ENCODE measurements at places on chromosomes 4 and X.

GRCh38 chrX:118594697-118595420, 99.2 kb downstream of the DOCK11 start:
- peak; percentile 31 for DNase-seq

DNA sequence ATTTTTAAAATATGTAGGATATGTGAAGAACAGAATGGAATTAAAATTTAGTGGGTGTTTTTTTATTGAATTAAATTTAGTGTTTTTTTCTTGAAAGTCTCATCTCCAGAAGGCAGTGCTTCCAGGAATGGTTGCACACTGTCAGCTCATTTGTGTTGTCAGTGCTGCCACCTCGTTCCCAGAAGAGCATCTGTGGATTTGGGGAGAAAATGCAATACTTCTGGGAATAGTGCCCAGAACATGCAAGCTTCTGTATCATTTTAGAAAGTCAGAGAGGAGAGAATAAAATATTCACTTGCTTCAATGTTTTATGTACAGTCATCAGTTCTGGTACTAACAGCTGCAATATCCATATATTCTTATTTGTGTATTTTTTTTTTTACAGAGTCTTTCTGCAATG, 608.8 kb downstream of the PCDH7 start:
- DNase-seq: no peak

DNA sequence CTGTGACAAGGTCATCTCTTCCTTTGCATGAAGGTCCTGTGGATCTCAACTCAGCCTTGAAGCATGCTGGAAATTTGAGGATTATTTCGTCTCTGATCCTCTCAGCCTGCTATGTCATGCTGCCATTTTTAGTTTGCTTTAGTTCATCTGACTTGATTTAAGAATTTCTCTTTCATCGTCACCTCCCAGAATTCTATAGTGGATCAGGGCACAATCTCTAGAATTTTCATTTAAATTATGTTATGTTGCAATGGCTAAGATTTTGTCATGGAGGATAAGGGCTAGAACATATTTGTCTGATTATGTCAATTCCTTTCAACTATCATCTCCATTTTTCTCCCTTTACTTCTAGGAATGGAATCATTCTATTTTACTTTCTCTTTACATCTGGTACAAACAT, 98.8 kb downstream of the PCDH10 start:
- no peak for DNase-seq

GRCh38 chrX:37677765-37678164, 7.8 kb upstream of the XK start:
- no peak for DNase-seq

GRCh38 chr4:82900066-82900410, 497 bp upstream of the THAP9 start:
- no peak for DNase-seq

- no peak for DNase-seq
Observed at GRCh38 chr4:72374159-72374558, 194.9 kb downstream of the ADAMTS3 start.

- peak; percentile 1 for DNase-seq
Observed at GRCh38 chr4:19729886-19730651, 521.6 kb upstream of the SLIT2 start.

- peak; percentile 95 for DNase-seq
Observed at GRCh38 chr4:139176302-139177048, 543 bp downstream of the ELF2 start.

- no peak for DNase-seq
Observed at GRCh38 chr4:145887241-145887991, 51.2 kb downstream of the ZNF827 start.

- DNase-seq: no peak
Observed at GRCh38 chrX:153800746-153801145, 6.3 kb downstream of the SSR4 start.

GRCh38 chr4:7450775-7451433, 16.2 kb upstream of the PSAPL1 start:
- DNase-seq: no peak

DNA sequence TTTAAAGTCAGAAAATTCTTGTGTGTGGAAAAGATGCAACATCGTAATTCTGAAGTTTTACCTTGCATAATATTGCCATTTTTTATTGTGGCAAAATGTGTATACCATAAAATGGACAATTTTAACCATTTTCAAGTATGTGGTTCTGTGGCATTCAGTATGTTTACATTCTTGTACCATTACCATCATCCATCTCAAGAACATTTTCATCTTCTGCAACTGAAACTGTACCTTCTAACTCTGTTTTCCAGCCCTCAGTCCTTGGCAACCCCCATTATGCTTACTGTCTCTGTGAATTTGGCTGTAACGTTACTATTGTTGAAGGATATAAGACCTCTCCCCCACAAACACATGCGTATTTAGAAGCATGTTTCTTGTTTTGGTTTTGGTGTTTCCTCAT, 123.2 kb downstream of the BMPR1B start:
- no peak for DNase-seq

DNA sequence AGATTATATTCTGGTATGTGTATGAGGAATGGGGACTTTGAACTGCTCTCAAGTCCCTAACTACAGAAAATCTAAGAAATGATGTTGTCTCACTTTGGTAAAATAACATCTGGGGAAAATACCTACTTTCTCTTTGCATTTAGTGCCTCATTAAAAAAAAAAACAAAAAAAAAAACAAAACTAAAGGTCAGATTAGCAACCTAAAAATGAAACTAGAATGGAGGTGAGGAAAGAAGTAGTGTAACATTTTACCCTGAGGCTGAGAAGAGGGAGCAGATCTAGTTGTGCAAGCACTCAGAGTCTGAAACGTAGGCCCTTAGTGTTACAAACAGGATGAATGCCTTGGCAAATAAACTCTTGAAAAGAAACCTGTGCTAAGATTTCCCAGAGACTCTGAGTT, 56.0 kb downstream of the VGLL1 start:
- DNase-seq: no peak

DNA sequence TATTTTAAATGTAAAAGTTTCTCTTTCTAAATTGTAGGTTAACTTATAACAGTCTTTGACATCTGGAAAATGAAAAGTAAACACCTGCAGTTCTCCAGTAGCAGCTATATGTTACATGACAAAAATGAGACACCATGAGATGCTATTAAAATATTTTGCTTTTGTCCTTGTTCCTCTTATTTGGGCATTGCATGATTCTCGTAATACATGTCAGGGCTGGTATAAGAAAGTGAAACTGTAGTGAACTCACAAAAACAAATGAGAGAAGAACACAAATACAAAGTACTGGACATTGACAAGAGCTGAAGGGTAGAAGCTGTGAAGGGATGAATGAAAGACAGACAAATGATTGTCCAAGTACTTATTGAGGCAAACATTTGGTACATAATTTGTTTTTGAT, 9.0 kb downstream of the GK2 start:
- no peak for DNase-seq

GRCh38 chrX:13669246-13669737, 16.4 kb downstream of the TCEANC start:
- DNase-seq: peak; percentile 92

DNA sequence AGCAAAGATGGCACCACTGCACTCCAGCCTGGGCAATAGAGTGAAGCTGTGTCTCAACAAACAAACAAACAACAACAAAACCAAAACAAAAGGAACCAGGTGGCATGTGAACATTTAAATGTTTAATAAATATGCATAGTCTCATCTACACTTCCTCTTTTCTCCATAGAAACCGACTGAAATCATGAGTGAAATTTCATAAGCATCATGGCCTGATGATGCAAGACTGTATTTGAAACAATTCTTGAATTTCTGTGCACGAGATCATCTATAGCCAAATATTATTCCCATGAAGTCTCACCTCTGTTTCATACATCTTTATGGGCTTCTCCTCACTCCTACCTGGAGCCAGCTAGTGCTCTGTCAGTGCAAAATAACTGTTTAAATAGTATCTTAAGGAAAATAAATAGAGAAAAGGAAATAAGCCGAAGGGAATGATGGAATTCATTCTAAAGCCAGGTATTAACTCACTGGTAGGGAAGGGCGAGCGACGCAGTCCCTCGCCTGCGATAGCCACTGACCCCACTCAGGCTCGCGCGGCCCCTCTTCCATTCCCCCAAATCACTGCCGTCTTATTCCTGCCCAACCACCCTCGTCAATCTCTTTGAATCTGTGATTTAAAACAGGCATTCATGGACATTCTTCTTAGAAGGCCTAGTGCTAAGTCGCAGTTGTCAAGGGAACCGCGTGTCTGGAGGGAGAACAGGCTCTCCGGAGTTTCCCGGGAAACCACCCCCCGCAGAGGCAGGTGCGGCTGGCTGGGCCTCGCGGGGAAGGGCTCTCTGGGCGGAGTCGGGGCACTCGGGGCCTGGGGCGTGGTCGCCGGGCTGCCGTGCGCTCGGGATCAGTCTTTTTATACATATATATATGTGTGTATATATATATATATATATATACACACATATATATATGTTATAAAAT, 52.4 kb upstream of the TRIM2 start:
- peak; percentile 90 for DNase-seq

- no peak for DNase-seq
Observed at GRCh38 chrX:136622568-136622967, 25.4 kb upstream of the CD40LG start.

GRCh38 chr4:3572363-3572762, 40.1 kb upstream of the LRPAP1 start:
- no peak for DNase-seq

DNA sequence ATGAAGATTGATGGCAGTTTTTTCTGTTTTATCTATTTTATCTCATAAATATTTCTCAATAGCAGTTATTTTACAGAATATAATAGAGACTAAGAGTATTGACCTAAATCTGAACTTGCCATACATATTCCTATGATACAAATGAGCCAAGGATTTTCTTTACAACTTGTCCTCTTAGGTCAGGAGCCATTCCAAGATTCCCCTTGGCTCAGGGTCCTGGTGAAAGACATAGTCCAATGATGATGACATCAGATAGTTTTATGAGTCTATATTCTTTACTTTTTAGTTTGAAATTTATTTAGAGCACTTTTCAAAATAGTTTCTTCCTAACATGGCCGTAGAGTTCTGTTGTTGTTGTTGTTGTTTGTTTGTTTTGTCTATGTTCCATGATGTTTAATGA, 869.1 kb upstream of the GRID2 start:
- DNase-seq: no peak

DNA sequence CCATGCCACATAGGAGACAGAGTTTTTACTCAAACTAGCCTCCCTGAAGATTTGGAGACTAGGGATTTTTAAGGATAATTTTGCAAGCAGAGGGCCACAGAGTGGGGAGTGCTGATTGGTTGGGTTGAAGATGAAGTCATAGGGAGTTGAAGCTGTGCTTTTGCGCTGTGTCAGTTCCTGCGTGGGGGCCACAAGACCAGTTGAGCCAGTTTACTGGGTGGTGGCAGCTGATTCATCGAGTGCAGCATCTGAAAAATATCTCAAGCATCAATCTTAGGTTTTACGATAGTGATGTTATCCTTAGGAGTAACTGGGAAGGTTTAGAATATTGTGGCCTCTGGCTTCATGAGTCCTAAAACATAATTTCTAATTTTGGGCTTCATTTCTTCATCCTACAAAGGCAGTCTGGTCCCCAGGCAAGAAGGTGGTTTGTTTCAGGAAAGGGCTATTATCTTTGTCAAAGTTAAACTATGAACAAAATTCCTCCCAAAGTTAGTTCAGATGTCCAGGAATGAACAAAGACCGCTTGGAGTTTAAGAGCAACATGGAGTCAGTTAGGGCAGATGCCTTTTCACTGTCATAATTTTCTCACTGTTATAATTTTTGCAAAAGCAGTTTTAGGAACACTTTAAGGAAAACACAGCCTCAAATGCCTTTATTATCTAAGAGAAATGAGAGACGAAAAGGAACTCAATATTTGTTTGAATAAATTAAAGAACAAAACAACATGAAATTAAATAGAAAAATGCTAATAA, 960.8 kb upstream of the PRKX start:
- no peak for DNase-seq

- no peak for DNase-seq
Observed at GRCh38 chrX:133722756-133723155, 262.6 kb downstream of the GPC3 start.

- peak; percentile 47 for DNase-seq
Observed at GRCh38 chrX:13759152-13759718, 24.7 kb downstream of the OFD1 start.

DNA sequence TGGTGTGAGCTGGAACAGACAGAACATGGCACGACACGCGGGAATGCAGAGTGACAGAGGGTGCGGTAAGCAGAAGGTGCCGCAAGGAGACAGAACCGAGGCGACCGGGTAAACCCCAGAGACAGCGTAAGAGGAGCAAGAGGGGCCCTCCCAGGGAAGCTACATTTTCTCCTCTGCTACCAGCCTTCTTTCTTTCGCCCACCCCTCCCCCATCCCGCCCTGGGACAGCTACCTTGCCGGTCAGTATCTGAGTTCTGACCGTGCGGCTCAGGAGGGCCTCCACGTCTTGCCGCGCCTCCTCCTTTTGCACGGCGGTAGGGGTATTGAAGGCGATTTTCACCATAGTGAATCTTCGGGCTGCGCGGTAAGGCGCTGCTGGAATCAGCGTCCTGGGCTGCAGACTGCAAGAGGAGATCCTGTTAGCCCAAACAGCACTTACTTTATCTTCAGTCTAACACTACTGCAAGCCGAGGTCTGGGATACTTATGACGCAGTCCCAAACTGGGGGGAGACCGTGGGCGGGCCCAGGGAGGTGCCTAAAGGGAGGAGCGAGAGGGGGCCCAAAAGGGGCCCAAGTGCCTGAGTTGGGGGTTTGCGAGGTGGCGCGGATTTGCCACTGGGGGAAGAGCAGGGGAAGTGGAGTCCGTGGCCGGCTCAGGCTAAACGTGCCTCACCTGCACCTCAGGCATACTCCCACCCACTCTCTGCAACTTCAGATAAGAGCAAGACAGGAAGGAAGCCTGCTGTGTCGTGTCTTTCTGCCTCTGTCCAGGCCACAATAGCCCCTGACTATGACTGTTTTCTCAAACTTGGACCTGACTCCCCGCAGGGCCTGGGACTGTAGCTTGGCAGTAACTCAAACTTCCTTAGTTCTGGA, at the start of gene ITM2A:
TSS of gene ITM2A (minus strand) at position 462 of the 877 bp plus-strand sequence. CDS start at position 343, 119 bp downstream.
- DNase-seq: no peak

DNA sequence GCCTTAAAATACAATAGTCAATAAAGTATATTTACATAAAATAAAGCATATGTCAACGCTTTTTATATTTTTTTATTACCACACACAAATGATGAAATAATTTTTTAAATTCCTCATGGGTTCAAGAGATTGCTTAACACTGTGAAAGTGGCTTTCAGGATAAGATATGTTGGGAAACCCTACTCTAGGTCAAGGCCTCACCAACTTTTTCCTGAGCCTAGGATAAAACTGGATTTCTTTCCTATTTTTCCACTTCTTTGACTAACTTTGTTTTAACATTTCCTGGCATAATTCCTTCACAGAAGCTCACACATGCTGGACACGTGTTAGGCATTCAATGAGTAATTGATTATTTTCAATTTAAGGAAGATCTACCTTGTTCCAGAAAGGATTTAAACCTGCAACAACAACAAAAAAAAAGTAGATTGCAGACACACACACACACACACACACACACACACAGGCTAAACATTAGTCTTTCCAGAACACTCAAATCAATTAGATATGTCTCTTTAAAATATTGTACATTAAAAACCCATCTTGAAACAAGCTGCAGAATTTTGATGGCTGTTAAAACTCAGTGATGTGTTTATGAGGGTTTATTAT, 9.1 kb downstream of the KLB start:
- no peak for DNase-seq

Measured in suppressor macrophage treated with lipopolysaccharide for 1 hour (primary cell).